ENCODE measurements at places on chromosomes 7 and 10. TPM values are rescaled to one million over a fixed set of nuclear protein-coding genes. Genes with fewer than 3 reads are reported as not detected.

Gene OR9A2
- total RNA-seq, result not detected

Gene TET1
- total RNA-seq, result 1.3 TPM

Gene TYW1
- total RNA-seq, result 8.6 TPM

Gene LMOD2
- total RNA-seq, result not detected

Gene ZNRF2
- total RNA-seq, result 11.1 TPM

Gene ASAH2B
- 1.4 TPM for total RNA-seq

Gene PDGFA
- 57.3 TPM for total RNA-seq

Gene WASHC2A
- total RNA-seq, result 11.4 TPM

Gene FLNC
- 0.57 TPM for total RNA-seq

Gene FAM180A
- 0.12 TPM for total RNA-seq

Gene LRRD1
- not detected for total RNA-seq

Gene NCF1
- total RNA-seq, result 4.6 TPM

Gene MYO1G
- total RNA-seq, result 0.28 TPM

Gene OR6B1
- total RNA-seq, result not detected

Data from pancreas (tissue), 10 donors.